Fibroblast of pulmonary artery (primary cell): ENCODE measurements at places on chromosomes 7 and 10.

DNA sequence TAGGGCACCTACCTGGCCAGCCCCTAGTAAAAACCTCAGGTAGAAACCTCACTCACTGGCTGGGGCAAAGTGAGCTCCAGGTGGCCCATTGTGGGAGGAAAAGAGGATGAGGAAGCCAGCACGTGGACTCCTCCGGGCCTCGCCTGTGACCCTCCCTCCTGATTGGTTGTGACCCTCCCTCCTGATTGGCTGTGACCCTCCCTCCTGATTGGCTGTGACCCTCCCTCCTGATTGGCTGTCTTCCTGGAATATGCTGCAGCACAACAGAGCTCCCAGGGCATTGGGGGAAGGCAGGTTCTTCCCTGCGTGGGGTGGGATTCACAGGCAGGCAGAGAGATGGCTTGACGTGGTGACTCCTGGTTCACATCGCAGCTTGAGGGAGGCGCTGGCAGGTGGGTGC lies 343.0 kb downstream of the GLRX3 start:
- DNase-seq, result no peak

DNA sequence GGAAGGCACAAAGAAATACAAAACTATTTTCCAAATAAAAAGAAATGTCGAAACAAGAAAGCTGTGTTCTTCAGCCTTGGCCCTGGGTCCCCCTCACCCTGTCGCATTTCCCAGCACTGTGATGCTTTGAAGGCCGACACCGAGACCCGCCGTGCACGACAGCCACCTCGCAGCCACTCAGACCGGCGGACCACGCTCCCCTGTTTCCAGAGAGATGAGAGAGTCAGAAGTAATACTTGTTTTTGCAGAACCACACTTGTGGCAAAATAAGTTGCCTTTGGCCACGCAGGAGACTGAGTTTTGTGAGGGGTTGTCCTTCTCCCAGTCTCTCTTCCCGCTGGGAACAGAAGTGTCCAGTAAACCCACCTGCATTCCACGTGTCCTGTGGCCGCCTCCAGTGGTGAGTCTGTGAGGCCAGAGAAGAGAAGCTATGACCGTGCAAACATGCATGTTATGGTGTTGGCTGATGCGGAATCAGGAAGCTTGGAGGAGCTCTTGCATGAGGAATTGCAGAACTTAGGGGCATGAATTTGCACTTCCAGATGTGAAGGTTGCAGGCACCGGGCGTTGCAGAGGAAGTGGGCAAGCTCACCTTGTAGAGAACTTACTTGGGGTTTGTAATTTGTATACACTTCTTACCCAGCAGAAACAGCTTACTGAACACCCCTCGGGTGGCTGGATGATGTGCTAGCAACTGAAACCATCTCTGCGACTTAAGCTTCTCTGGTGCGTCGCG lies 194.5 kb downstream of the EBF3 start:
- DNase-seq, result no peak

DNA sequence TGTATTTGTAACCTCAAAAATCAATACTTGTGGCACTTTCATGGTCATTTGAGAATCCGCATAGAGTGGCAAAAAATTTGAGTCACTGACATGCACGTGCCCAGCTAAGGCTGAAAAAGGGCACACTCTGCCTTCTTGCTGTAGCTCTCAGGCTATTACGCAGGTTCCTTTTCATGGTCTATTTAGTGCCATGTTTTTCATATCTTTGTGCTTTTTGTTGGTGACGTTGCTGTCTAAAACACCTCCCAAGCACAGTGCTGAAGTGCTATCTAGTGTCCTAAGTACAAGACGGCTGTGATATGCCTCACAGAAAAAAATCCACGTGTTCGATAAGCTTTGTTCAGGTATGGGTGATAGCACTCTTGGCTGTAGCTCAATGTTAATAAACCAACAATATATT lies 50.9 kb downstream of the CREB3L2 start:
- no peak for DNase-seq

GRCh38 chr10:52561322-52561721 lies 211.3 kb downstream of the MBL2 start:
- DNase-seq, result no peak

GRCh38 chr7:22696541-22697228 lies 30.3 kb upstream of the IL6 start:
- no peak for DNase-seq

- peak; percentile 8 for DNase-seq
Observed at GRCh38 chr10:124522933-124523871, 61.6 kb downstream of the LHPP start.

GRCh38 chr10:107072028-107072427 lies 92.5 kb downstream of the SORCS1 start:
- no peak for DNase-seq

- DNase-seq, result peak; percentile 4
Observed at GRCh38 chr7:138575897-138576428, 115.9 kb downstream of the TRIM24 start.
